ENCODE measurements at places on chromosomes 16 and 17. TPM values are rescaled to one million over a fixed set of nuclear protein-coding genes. Genes with fewer than 3 reads are reported as not detected.

DNA sequence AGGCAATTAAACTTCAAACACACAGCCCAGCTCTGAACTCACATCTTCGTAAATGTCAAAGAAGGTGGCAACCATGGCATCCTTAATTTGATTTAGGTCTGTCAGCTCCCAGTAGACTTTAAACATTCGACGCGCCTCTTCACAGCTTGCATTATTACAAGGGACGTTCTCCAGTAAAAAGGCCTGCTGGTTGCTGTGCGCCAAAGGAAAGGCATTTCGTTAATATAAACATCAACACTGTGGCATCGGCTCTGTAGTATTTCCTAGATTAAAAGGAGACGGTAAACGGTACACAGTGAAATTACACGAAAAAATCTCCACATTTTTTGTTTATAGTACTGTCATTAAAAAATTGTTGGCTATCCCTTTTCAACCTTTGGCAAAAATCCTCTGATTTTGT lies 116.8 kb upstream of the NETO2 start:
- no peak for DNase-seq

Gene PCTP
- 19.5 TPM for total RNA-seq

DNA sequence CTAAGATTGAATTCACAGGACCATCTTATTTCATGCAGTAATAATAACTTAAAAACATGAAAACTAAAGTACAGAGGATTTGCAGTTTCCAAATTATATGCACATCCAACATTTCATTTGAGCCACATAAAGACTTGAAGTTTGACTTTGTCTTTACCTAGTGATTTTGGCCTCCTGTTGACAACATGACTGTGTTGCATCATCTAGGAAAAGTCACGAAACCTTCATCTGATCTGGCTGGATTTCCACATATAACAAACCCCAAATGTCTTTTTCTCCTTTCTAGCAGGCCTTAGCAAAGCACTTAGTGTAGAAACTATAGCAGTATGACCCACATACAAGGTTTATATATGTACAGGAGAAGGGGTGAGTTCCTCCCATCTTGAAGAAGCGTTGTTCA lies 406.5 kb upstream of the CDH5 start:
- DNase-seq, result no peak

DNA sequence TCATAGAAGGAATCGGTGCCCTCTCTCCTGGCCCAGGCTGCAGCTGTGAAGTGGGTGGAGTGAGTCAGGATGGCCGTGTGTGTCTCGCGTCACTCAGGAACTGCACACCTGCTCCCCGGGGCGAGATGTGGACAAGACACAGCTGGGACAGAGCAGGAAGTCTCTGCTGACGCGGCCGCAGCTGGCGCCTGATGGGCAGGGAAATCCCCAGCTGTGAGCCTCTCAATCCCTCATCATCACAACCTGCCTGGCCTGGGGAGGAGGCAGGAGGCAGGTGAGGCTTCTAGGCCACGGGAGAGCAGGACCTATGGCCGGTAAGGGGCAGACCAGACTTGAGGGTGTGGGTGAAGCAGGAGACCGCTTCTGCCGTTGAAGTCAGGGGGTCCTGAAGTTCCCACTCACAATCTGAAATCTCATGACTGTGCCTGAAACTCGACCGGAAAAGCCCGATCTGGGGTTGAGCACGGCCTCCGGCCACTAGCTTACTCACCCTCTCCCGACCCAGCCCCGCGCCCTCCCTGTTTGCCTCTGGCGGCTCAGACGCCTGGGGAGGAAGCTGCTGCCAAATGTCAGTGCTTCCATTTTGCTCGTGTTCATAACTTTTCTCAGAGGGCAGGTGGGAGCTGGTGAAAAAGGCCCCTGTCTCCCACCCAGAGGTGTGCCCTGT lies 1.1 kb upstream of the TRPV3 start:
- DNase-seq, result no peak

DNA sequence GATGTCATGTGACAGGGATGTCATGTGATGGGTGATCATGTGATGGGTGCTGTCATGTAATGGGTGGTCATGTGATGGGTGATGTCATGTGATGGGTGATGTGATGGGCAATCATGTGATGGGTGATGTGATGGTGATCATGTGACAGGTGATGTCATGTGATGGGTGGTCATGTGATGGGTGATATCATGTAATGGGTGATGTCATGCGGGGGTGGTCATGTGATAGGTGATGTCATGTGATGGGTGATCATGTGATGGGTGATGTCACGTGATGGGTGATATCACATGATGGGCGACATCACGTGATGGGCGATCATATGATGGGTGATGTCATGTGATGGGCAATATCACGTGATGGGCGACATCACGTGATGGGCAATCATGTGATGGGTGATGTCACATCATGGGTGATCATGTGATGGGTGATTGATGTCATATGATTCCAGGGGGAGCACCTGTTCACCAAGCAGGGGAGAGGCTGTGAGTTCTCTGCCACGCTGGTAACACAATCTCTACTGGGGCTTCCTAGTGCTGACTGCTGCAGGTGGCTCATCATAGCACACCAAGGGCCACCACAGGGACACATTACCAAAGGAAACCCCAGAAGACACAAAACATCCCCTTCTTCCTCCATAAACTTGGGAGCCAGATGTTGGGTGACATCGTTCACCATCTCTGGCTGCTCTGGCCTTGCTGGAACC lies 16.5 kb downstream of the CD300LB start:
- DNase-seq, result no peak

Gene KRTAP4-5
- total RNA-seq, result not detected

DNA sequence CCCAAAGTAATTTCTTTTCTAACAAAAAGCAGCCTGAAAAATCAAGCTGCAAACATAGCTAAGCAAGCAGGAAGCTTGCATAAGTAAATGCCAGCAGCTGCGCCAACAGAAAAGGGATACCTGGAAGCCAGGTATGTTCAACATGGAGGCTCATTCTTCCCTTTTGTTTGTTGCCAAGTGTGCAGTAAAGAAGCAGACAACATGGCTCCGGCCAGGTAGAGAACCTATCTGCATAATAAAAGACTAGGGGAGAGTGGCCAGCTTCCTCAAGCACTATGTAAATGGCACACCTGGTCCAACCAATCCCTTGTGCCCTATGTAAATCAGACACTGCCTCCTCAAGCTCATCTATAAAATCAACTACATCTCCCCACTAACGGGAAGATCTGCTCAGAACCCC lies 1407.0 kb downstream of the CDH11 start:
- no peak for DNase-seq

GRCh38 chr16:77059446-77059845 lies 131.5 kb upstream of the MON1B start:
- no peak for DNase-seq

Gene SEPTIN12
- total RNA-seq, result not detected

DNA sequence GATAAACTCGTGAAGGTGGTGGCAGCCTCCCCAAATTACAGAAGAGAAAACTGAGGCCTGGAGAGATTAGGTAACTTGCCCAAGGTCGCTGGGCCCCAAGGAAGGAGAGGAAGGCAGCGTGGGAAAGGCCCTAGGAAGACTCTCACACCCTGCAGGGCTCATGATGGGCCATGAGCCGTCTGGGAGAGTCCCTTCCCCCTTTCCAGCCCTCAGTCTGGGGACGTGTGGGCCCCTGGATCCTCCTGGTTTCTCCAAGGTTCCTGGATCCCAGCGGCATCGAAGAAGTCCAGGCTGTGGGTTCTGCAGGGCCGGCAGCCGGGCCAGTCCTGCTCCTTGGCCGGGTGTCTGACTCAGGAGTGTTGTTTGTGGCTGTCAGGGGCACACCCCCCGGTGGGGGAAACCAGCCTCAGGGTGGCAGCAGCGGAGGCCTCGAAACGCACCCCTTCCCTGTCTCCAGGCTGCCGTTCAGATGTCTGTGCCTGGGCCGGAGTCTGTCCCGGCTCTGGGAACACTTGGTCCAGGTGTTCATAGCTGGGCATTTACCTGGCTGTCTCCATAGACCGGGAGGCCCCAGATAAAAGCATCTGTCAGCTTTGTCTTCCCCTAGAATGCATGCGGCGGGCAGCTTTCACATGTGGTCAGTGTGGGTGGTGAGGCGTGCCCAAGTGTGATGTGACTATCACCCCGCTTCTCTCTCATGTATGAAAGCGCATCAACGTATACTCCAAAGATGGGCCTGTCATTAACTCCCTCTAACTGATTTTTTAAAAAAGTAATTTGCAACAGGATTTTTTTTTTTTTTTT lies 3.7 kb upstream of the RAP1GAP2 start:
- no peak for DNase-seq

DNA sequence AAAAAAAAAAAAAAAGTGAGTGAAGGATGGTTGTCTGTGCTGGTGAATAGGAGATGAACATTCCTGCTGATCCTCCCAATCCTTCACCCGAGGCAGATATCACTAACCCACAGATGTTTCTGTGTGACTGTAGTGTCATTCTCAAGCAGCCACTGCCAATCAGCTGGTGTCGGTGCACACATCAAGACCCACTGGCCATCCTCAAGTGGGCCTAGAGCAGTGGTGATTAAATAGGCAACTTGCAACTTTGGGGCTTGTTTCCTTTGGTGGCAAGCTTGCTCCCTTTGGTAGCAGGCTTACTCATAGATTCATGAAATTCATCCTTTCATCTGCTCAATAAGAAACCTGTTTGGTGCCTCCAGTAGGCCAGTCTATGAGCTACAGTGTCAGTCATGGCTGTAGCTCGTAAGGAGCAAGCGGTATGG lies 51.1 kb upstream of the LGALS9 start:
- no peak for DNase-seq

Data from epithelial cell of proximal tubule (primary cell).